AG08395 (cell line): ENCODE measurements at places on chromosomes 1 and 21.

GRCh38 chr1:93345633-93346420, at the start of gene DR1:
Gene DR1, plus strand, starts transcription at chr1:93345907. Its CDS starts 739 bp downstream, at chr1:93346646.
- peak; percentile 96 for DNase-seq

DNA sequence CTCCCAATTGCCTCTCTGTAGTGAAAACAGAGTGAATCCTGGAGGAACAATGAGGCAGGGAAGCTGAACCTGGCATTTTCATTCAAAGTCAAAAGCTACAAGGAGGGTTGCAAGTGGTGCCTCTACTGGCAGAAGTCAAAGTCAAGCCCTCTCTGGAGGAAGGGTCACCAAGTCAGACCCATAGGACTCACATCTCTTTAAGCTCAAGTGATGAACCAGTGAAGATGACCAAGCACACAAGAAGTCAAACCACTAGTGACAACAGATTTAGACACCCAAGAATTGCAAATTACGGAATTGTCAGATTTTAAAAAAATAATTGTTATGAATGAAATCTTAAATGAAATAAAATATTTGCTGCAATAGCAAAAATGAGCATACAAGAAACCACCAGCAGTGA, 81.1 kb upstream of the ATP1B1 start:
- DNase-seq = no peak

GRCh38 chr1:54591127-54591756, 32.1 kb downstream of the FAM151A start:
- DNase-seq = no peak

DNA sequence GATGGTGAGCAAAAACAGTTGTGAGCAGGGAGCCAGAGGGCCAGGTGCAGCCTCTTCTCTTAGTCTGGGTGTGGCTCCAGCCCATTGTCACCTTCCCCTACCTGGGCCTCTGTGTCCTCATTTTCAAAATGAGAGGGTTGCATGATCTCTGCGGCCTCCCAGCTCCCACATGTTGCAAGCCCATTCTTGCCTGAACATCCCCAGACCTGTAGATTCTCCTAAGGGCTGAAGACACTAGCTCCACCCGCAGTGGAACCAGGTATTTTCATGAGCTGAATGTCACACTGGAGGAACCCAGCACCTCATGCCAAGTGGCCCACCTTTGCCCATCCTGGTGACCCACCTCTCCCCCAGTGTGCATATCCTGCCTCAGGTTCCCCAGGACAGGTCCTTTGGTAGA, 12.3 kb downstream of the IKBKE start:
- DNase-seq = no peak

GRCh38 chr1:200473698-200474371, 64.0 kb upstream of the ZNF281 start:
- peak; percentile 19 for DNase-seq

DNA sequence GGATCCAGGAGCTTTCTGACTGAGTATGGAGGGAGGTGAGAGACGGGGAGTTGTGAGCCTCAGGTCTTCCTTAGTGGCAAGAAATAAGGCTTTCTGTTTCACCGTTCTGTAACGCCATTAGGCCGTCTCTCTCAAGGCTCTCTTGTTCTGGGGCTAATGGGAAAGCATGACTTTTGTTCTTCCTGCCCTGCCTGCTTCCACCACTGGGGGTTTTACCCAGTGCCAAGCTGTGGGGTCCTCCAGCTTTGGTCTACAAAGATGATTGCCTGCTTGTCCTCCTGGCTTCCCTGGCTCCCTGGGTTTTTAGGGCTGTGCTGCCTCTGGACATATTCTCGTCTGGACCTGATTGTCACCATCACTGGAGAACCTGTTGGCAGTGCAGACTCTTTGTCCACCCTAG, 74.8 kb upstream of the TINAGL1 start:
- no peak for DNase-seq

DNA sequence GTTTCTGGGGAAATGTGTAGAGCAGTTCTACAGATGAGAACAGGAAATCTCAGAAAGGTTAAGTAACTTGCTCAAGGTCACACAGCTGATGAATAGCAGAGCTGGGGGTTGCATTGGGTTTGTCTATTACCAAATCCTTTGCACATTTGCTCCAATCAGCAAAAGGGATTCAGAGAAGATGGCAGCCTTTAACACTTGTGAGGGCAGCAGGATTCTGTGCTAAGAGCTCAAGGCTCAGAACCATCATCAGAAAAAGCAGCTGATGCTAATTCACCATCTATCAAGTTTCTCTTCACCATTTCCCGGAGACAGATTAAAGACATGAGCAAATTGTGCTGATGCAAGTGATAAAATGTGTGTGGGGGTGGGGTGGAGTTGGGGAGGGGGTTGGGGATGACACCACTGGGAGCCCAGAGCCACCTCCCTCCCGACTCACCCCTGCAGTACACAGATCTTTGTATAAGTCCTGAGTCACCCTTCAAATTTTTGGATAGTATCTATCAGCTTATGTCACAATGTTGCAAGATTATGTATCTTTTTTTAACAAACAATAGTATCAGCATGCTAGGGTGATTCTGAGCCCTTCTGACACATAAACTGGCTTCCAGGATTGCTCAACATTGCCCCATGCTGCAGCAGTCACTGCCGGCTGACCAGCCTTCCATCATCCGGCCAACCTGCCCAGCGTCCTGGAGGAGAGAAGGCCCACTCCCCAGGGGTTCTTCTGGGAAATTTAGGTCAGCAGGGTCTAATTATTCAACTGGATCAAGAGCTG, 2.8 kb upstream of the SPSB1 start:
- DNase-seq = peak; percentile 70

GRCh38 chr1:39925721-39926342, 24.1 kb upstream of the MYCL start:
- DNase-seq = no peak

DNA sequence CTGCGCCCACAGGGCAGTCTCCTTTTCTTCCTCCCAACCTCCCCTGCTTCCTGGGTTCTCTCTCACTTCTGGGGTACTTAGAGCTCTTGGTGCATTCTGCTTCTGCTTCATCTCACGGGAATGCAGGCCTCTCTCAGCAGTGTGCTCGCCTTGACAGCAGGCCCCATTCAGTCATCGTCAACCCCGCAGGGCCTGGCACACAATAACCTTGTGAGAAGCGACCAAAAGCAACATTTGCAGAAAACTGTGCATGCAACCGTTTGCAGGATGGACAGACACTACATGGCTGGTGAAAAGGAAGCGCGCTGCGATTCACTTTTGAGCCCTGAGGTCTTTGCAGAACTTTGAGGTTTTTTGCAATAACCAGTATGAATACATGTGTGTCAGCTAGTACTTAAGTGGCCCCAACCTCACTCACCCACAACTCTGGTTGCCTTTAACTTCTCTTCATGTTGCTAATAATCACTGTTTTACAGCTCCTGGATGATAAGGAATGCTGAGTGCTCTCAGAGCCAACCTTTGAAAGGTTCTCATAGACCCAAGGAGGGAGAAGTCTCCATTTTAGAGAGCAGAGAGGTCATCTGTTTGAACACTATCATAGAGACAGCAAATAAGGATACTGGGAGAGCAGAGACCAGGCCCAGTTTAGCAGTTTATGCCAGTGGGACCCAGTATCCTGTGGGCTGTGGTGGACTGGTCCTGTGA, 2.5 kb upstream of the CD160 start:
- DNase-seq = no peak

GRCh38 chr1:84665703-84666317, 24.5 kb downstream of the SSX2IP start:
- DNase-seq = no peak

DNA sequence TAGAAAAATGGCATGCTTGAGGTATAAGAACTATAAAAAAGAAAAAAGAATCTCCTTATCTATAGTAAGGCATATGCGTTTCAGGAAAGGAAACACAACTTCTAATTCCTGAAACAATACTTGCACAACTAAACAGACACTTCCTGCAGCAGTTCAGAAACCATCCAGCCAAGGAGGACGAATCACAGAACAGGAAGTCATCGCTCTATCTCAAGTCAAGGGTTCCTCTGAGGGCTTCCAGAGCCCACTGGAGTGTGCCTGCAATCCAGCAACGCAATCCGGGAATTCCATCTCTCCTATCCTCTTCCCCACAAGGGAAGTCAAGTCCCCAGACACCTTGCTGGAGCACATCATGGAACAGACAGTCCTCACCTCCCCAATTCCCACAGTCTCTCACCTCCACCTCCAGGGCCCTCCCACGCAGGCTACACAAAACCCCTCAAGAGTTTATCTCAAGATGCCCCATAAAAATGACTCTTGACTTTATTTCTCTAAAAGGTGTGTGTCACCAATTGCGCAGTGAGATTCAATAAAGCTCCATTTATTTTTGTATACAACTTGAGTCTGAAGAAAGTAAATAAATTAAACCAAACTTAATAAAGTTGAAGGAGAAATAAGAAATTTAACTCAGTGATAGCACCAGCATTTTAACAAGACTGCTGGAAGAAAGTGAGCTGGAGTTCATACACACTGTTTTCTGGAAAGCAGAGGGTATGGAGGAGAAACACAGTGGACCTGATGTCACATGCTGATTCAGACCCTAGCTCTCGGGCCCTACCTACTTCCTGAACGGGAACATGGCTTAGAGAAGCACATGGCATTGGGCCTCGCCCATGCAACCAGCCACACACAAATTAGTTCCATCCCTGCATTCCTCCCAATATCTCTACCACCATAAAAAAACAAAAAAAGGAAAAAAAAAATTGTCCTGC, 39.9 kb downstream of the SIPA1L2 start:
- peak; percentile 29 for DNase-seq

DNA sequence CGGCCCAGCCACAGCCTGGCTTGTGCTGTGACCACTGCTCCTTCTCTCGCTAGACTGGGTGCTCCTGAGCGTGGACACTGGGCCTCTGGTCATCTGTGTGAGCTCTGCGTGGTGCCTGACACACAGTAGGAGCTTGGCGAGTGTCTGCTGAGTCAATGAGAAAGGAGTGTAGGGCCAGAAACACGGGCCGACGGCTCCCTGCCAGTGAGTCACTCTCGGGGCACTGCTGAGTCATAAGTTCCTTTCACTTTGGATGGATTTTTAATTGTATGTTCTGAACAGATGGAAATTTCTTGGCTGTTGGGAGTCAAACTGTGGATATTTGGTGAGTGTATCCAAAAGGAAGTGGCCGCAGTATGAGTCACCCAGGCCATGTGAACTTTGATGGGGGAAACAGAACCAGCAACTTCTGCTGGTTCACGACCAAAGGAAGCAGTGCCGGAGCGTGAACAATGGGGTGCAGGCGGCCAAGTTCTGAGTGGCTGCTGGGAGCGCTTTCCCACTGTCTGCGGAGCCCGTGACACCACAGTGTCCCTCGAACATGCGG, 41.0 kb upstream of the COL18A1 start:
- peak; percentile 95 for DNase-seq

DNA sequence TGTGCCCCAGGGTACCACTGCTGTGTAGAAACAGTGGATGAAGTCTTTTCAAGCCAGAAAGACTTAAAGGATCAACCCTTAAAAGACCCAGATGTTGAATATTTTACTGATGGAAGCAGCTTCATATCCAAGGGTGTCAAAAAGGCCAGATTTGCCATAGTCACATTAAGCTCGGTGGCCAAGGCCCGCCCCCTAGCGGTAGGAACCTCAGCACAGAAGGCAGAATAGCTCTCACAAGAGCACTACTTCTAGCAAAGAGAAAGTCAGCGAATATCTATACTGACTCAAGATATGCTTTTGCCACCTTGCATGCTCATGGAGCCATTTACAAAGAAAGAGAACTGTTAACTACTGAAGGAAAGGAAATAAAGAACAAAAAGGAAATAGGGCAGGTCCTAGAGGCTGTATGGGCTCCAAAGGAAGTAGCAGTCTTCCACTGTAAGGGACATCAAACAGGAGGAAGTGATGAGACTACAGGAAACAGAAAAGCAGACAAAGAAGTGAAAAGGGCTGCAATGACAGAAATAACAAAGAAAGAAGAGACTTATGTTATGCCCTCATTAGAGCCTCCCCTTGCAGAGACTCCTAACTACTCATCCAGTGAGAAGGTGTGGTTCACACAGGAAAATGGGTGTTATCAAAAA, 90.5 kb downstream of the LIPI start:
- peak; percentile 6 for DNase-seq

DNA sequence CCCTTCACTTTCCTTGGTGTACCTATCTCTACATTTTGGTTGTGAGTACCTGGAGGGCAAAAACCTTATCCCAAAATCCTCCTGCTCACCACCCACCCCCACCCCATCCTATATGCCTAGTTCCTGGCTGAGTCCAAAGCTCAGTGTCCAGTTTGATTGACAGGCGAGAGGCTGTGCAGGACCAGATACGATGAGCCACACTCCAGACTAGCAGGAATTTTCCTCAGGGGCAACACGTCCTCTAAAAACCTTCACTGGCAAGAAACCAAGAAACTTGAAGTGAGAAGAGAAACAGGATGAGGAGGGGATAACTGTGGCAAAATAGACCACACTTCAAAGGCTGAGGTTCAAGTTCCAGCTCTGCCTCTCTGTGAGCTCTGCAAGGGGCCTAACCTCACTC, 1.1 kb upstream of the SLAMF8 start:
- no peak for DNase-seq

DNA sequence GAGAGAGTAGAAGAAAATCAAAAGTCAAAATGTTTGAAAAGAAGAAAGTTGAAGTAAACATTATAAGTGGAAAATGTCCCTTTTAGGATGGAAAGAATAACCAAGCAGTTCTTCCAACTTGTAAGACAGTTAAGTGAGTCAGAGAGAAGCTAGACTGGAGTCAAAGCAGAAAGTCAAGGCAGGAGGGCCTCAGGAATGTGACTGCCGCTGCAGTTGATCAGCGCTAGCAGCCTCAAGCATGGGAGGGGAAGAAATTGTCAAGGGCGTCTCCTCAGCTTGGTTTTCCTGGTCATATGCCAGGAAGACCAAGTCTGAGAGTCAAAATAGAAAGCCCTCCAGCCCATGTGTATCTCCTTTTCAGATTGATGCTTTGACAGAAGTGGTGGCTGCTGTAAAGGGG, 23.2 kb downstream of the HAO2 start:
- peak; percentile 16 for DNase-seq

DNA sequence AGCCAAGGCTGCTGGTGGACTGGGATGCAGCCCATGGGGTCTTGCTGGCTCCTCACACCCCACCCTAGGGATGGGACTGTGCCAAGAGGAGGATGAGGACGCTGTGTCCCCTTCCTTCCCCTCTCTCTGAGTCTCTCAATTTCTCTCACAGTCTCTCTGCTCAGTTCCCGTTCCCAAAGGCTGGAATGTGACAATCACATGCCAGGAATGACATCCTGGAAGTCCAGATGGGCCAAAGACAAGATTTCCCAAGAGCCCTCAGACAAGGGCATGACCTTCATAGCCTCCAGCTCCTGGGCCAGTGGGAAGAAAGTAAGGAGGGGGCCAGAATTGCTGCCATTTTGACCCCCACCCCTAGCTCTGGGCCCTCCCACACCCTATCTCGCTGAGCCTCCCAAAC, 7.6 kb upstream of the CDCP2 start:
- peak; percentile 33 for DNase-seq

- DNase-seq = no peak
Observed at GRCh38 chr1:18794051-18794450, 65.4 kb downstream of the TAS1R2 start.

DNA sequence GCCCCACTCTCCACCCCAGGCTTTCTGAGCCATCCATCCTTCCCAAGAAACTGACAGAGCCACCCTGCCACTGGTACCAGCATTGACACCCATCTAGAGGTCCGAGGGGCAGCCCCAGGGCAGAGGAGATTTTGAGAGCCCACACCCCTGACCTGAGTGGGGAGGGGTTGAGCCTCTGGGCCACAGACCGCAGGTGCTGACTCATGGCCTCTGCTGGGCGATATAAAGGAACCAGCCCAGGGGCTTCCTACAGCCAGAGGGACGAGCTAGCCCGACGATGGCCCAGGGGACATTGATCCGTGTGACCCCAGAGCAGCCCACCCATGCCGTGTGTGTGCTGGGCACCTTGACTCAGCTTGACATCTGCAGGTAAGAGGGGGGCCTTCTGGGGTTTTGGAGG, at the start of gene PADI4:
Gene PADI4 (plus strand): TSS at position 252 of the 400 bp plus-strand sequence. CDS start 26 bp downstream, at position 278.
- DNase-seq = no peak
